ENCODE measurements at places on chromosomes 2 and 18. TPM values are rescaled to one million over a fixed set of nuclear protein-coding genes. Genes with fewer than 3 reads are reported as not detected.

DNA sequence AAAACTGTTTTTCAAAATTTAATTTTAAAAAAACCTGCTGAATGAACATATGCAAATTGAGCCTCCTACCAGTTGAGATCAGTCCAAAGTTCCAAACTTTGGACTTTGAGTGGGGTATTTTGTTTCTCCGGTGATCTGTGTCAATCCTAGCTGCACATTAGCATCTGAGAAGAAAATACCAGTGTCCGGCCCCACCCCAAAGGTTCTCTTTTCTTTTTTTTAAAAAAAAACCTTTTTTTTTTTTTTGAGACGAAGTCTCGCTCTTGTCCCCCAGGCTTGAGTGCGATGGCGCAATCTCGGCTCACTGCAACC is 91.7 kb downstream of the SEPTIN10 start:
- DNase-seq, result no peak

DNA sequence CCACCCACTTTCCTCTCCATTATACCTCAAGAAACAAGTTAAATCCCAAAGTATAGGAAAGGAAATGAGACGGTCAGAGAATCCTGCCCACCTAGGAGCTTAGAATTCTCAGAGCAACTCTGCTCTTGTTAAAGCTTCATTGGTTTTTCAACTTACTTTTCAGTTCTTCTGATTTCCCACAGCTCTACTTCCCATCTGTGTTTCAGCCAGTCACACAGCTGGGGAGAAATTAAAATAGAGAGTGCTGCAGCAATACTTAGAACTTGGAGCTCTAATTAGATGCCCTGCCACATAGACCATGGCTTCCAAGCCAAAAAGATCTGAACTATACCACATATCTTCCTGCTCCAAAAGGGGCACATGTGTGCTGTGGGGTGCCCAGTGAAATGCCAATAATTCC is 166.7 kb downstream of the RIT2 start:
- DNase-seq, result no peak

GRCh38 chr2:64562148-64562784 is 38.1 kb downstream of the AFTPH start:
- no peak for DNase-seq

CCDC68 gene
- total RNA-seq, result 2.9 TPM

Data from progenitor cell of endocrine pancreas (in vitro differentiated cells).